Spinal cord (tissue), 10 donors: ENCODE measurements at places on chromosomes 5 and 9. TPM values are rescaled to one million over a fixed set of nuclear protein-coding genes. Genes with fewer than 3 reads are reported as not detected.

ZNF618 gene
- 17.0 TPM for polyA plus RNA-seq

CCNO gene
- 0.50 TPM for polyA plus RNA-seq

SOWAHA gene
- polyA plus RNA-seq, result 5.8 TPM

HSD17B4 gene
- polyA plus RNA-seq, result 231 TPM

BTNL8 gene
- polyA plus RNA-seq, result 0.39 TPM

SLC36A3 gene
- polyA plus RNA-seq, result not detected

ADGRD2 gene
- 26.1 TPM for polyA plus RNA-seq

GZMA gene
- 0.24 TPM for polyA plus RNA-seq

SCGB3A1 gene
- 1.0 TPM for polyA plus RNA-seq

NUDCD2 gene
- polyA plus RNA-seq, result 59.8 TPM

IL17B gene
- polyA plus RNA-seq, result 1.6 TPM

PDZD2 gene
- 33.1 TPM for polyA plus RNA-seq

TTC16 gene
- 0.38 TPM for polyA plus RNA-seq

LCN15 gene
- 0.14 TPM for polyA plus RNA-seq

AMACR gene
- 21.8 TPM for polyA plus RNA-seq

DMAC1 gene
- 58.4 TPM for polyA plus RNA-seq

PBX3 gene
- polyA plus RNA-seq, result 104 TPM

FIBCD1 gene
- polyA plus RNA-seq, result 8.1 TPM

MLANA gene
- 0.49 TPM for polyA plus RNA-seq

FBP2 gene
- 0.14 TPM for polyA plus RNA-seq

DMRT3 gene
- polyA plus RNA-seq, result 1.0 TPM

TICAM2 gene
- 3.8 TPM for polyA plus RNA-seq

PCDHB11 gene
- polyA plus RNA-seq, result 3.9 TPM

SLC34A3 gene
- 0.95 TPM for polyA plus RNA-seq

MRPS2 gene
- polyA plus RNA-seq, result 60.9 TPM

DND1 gene
- not detected for polyA plus RNA-seq

PCAT7 gene
- polyA plus RNA-seq, result not detected

SLC36A1 gene
- 13.4 TPM for polyA plus RNA-seq

MAN2A1 gene
- polyA plus RNA-seq, result 29.5 TPM

SH3GL2 gene
- polyA plus RNA-seq, result 72.3 TPM

ZBTB26 gene
- polyA plus RNA-seq, result 12.3 TPM

REXO4 gene
- 25.3 TPM for polyA plus RNA-seq

PCDHGA7 gene
- polyA plus RNA-seq, result 6.7 TPM

SPATA31E1 gene
- not detected for polyA plus RNA-seq

TMEM171 gene
- 0.92 TPM for polyA plus RNA-seq

FCN1 gene
- polyA plus RNA-seq, result 0.53 TPM

CBY3 gene
- polyA plus RNA-seq, result 2.6 TPM

ANKH gene
- 73.8 TPM for polyA plus RNA-seq

APBA1 gene
- polyA plus RNA-seq, result 101 TPM

HTR4 gene
- 1.6 TPM for polyA plus RNA-seq

LCN12 gene
- 7.4 TPM for polyA plus RNA-seq

SPOCK1 gene
- polyA plus RNA-seq, result 217 TPM

GARIN3 gene
- polyA plus RNA-seq, result not detected

CER1 gene
- 0.49 TPM for polyA plus RNA-seq

PHF24 gene
- polyA plus RNA-seq, result 46.0 TPM

SLC9A3 gene
- polyA plus RNA-seq, result 7.2 TPM

TMEM174 gene
- 0.14 TPM for polyA plus RNA-seq

PCDHGB4 gene
- 10.3 TPM for polyA plus RNA-seq
